Stomach (tissue), 19 donors: ENCODE measurements at places on chromosomes 11 and 22. TPM values are rescaled to one million over a fixed set of nuclear protein-coding genes. Genes with fewer than 3 reads are reported as not detected.

GRCh38 chr11:102268083-102268984, 49.0 kb upstream of the BIRC3 start:
- H3K27ac ChIP-seq = peak overlapping the region; percentile 66
- peaks cover 9% of the 10 kb centered on the region for H3K4me1 ChIP-seq
- H3K4me3 ChIP-seq = peak overlapping the region; percentile 34

MACROD1 gene
- 41.2 TPM for total RNA-seq

OLFML1 gene
- 14.9 TPM for total RNA-seq

GRCh38 chr11:84163116-84163515, 876.9 kb upstream of the CCDC90B start:
- no peaks in the 10 kb centered on the region for H3K27me3 ChIP-seq
- H3K4me3 ChIP-seq = no peak overlapping the region
- no peak overlapping the region for H3K27ac ChIP-seq

DNA sequence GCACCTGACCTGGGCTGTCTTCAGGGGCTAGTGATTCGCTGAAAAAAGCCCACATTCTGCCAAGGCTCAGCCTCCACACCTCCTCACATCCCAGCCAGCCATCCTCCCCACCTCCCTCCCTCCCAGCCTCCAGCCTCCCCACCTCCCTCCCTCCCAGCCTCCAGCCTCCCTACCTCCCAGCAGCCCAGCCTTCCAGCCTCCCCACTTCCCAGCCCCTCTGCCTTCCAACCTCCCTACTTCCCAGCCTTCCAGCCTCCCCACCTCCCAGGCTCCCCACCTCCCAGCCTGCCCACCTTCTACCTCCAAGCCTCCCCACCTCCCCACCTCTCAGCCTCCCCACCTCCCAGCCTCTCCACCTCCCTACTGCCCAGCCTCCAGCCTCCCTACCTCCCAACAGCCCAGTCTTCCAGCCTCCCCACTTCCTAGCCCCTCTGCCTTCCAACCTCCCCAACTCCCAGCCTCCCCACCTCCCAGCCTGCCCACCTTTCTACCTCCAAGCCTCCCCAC, 33.7 kb upstream of the TH start:
- no peak overlapping the region for H3K4me3 ChIP-seq
- no peaks in the 10 kb centered on the region for H3K36me3 ChIP-seq
- H3K27me3 ChIP-seq = peaks cover 16% of the 10 kb centered on the region
- DNase-seq = no peak
- H3K4me1 ChIP-seq = peaks cover 40% of the 10 kb centered on the region

DNA sequence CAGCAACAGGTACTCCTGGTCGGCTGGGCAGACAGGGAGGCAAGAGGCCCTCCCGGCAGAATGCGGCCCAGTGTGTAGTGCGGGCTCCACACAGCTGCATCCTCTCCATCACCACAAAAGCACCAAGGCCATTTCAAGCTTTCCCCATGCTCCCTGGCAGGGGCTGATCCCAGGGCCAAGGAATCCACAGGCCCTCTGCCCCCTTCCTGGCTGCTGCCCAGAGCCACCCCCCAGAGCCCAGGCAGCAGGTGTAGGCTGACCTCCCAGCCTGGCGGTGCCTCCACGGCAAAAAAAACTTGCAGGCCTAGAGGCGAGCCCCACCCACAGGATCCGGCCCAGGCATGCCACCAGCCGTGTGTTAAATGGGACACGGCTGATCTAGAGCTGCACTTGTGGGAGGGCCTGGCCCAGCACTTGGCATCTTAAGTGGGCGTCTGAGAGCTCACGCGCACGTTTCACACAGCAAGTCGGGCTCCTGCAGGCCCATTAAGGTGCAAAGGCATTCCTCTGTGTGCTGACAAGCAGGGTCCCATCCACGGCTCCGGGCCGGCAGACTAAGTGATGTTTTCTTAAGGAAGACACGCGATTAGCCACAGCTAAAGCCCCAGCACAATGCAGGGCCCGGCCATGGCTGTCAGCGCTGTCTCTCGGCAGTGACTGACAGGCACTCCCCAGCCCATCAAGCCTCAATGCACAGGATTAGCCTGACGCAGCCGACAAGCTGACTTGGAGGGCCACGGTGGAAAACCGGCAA, 19.8 kb upstream of the GNB1L start:
- peak; percentile 47 for DNase-seq
- no peaks in the 10 kb centered on the region for H3K27me3 ChIP-seq
- peaks cover 41% of the 10 kb centered on the region for H3K36me3 ChIP-seq
- no peak overlapping the region for H3K27ac ChIP-seq
